Fibroblast of skin of left biceps (primary cell): ENCODE measurements at places on chromosomes 5 and 9.

GRCh38 chr9:133490865-133491655 lies 12.2 kb upstream of the SLC2A6 start:
- no peak for DNase-seq

DNA sequence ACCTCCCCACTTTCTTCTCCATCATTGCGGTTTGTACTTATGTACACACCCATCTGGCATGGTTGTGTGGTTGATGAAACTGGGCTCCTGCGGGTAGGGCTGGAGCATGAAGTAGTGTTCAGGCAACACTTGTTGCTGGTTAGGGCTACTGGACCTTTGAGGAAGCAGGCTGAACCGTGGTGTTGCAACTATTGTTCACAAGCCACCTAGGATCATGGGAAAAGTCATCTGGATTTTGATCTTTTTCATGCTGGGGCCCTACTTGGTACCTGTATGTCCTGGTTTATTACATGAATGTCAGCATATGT lies 40.1 kb upstream of the TIFAB start:
- DNase-seq, result no peak

DNA sequence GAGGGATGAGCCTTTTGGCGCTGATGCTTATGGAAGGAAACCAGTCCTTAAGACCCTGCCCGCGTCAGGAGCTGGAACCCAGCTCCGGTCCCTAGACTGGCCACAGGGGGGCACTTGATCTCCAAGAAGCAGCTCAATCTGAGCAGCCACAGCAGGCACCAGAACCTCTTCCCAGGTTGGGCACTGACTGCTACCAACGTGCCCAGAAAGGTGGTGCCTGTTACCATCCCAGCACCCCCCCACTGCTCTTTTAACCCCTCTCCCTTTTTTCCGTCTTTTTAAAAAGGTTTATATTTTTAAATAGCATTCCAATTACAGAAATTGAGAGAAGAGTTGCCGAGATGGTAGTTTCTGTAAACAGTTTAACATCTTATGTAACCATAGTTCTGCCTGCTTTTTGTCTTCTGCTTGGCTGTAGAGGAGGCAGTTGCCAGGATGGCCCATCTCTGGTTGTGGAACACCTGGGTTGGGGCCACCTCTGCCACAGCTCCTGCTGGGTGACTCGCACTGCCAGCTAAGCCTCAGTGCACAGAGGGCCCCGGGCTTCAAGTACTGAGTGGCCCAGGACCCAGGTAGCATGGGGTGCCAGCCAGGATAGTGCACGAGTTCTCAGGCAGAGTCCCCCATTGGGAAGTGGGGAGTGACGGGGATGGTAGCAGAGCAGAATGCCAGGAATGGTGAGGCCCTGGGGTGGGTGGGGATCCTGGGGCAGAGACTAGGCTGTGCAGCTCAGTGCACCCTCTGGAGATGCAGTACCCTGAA lies 62.8 kb downstream of the PFDN1 start:
- no peak for DNase-seq

GRCh38 chr5:83473346-83474160 lies 2.0 kb downstream of the VCAN start:
- peak; percentile 98 for DNase-seq

- DNase-seq, result no peak
Observed at GRCh38 chr9:91151718-91152095, 210.0 kb downstream of the AUH start.

DNA sequence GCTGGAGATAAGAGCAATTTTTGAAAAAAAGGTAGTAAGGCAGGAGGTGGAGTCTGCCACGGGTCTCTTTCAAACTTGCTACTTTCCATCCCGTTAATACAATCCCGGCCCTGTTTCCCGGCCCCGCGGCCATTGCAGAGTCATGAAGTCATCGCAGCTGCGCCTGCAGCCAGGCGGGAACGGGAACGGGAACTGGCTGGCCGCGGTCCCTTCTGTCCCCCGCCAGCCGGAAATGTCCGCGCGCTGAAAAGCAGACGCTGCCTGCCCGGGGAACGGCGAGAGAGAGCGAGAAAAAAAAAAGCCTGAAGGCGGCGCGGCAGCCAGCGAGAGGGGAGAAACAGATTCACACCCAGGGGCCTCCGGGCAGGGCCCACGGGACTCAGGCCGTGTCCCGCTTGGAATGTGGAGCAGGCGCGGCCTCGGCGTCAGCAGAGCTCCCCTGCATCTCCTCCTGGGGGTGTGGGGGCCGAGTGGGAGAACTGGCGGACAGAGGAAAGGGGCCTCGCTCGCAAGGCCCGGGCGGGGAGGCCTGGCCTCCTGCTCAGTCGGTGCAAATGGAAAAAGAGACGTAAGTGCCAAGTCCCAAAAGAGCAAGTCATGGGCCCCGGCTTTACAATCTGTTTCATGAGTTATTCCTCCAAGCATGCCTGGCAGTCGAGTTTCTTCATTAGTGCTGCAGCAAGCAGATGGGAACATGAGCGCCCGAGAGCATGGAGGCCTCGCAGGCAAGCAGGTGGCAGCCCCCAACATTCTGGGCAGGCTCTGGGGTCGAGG lies 201.2 kb upstream of the GAS1 start:
- peak; percentile 37 for DNase-seq
